ENCODE measurements at places on chromosomes 11 and 22.

GRCh38 chr11:96075532-96075959 is 151.6 kb upstream of the MTMR2 start:
- no peak for DNase-seq

GRCh38 chr22:44782363-44782963 is 30.1 kb downstream of the ARHGAP8 start:
- DNase-seq = no peak

DNA sequence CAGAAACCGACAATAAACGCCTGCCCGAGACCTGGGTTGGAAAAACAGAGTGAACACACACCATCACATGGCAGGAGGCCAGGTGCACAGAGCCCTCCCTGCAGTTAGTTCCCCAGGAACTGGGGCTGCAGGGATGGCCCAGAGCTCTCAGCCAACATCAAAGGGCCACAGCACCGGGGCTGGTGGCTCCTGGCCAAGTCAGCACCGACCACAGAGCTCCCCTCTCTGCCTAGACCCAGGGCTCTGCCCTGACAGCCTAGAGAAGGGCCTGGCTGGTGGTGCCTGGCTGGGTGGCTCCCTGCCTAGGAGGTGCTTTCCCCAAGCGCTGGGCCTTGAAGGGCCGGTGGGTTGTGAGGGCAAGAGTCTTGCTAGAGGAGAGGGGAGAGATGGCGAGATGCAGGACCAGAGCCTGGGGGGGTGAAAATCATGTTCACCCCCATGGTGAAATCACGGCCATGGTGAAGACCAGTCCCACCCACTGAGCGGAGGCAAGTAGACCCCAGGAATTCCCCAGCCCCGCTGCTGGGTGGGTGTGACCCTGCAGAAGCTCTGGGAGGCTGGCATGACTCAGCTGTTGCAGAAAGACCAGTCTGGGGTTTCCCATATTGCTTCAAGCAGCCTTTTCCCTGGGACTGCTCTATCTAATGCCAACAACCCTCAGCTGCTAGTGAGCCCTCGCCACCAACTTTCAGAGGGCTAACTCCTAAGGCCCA is 7.2 kb upstream of the BID start:
- DNase-seq = peak; percentile 32

DNA sequence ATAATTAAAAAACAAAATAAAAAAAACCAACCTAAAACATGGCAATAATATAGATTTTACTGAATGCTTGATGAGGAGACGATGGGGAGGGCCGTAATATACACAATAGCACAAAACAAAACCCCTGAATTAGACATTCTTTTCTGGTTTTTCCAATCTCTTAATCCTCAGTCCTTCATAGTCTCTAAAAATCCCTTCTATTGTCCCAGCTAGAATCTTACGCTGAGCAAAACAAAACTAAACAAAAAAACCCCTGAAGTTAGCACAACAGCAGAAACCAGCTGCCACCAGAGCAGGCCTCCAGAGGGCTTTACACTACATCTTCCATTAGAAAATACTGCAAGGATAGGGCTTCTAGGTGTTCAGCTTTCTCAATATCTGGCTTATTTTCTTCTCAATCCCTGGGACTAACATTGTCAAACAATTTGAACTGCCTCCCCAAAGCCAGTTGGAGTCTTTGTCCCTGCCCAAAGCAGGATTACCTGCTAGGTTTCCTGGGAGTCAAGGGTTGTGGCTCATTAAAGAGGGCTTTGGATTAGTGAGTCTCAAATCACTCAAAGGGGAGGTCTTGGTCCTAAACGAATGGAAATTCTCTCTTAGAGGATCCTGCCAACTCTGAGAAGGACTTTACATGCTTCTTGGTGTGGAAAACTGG is 2.1 kb upstream of the RNF26 start:
- DNase-seq = no peak

GRCh38 chr22:45318558-45319323 is 9.0 kb downstream of the FAM118A start:
- no peak for DNase-seq

- DNase-seq = no peak
Observed at GRCh38 chr11:131739243-131739882, 368.9 kb downstream of the NTM start.

DNA sequence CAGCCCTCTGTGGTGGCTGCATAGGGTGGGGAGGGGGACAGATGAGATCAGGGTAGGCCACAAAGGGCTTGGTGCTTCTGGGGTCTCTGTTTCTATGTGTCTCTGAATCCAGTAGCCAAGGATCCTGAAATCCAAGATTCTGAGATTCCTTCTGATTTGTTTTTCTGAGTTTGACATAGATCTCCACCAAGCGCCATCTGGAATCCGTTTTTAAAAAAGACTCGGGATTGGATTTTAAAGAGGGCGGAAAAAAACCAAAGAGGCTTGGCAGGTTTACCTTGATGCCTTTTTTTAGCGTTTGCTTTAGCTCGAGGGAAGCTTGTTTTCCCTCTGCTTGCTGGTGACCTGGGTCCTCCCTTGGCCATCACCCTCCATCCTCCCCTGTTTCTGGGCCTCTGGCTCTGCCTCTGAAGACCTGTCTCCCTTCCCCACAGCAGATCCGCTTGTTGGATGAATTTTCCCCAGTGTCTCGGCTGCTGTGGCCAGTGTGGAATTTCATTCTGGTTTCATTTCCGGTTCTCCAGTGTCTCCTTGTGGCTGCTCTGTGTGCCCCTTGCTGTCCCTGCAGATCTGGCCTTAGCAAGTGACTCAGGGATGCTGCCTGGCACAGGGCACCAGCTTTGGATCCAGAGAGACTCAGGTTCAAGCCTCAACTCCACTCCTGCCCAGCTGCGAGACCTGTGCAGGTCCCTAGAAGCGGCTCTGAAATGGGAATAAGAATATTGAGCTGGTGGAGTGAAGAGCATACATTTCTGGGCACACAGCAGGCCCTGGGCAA is 15.1 kb downstream of the SYNGR1 start:
- no peak for DNase-seq

- no peak for DNase-seq
Observed at GRCh38 chr11:45341372-45341771, 55.2 kb upstream of the SYT13 start.

DNA sequence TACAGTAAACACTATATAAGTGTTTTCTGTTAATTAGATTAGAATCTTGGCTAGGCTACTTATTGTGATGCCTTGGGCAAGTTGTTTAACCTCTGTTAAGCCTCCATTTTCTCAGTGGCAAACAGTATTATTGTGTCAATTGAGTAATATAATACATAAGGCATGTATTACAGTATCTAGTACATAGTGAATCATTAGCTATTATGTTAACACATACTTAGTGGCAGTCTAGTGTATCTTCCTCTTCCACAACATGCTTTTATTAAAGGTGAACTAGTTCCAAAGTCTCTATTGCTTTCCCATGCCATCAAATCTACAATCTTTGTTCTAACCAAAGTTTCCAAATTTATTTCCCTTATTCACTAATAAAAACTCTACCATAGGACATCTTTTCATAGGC is 200.9 kb downstream of the SOX6 start:
- DNase-seq = no peak

DNA sequence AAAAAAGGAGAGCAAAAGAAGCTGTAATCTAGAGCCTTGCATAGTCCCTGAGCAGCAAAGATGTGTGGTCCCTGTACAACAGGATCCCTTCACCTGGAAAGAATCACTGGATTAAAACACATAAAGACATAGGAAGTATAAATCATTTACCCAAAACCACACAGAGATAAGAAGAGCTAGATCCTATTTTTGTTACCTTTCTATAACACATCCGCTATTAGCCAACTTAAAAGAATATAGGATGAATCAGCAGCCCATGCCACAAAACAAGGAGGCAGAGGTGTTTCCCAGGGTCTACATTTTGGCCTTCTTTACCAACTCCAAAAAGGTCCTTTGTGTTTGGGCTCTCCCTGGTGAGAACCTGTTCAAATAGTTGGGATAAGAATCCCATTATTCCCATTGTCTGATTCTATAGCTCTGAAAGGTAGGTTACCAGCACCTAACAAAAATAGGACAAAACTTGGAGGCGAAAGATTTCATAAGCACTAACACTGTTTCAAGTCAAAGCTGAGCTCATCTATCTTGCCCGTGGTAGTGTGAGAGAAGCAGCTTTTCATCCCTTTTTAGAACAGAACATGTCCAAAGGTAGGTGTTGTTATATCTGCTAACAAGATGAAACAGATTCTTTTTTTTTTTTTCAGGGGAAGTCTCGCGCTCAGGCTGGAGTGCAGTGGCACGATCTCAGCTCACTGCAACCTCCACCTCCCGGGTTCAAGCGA is 26.8 kb downstream of the PAK1 start:
- DNase-seq = no peak

- DNase-seq = no peak
Observed at GRCh38 chr11:128288368-128288767, 299.0 kb downstream of the ETS1 start.

DNA sequence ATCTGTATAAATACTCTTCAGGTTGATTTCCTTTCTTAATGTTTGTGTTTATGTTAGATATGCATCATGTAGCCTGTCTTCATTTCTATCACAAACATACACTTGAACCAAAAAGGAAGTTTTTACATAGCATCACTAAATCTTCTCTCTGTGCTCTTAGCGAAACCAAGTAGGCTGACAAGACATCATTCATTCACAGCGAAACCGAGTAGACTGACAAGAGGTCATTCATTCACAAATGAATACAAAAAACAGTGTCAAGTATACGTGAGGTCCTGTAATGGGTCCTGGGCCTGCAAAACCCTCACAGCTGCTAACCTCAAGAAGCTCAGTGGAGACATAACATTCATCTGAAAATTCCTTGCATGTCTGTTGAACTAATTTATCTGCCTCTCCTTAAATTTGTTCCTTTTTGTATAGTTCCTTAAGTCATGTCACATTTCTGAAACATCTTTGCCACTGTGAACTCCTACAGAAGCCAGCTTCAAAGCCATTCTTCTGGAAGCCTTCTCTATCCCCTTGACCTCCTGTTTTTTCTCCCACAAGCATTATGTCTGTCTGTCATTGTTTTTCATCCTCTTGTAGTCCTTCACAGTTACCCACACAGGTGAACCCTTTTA is 9.8 kb upstream of the HBE1 start:
- DNase-seq = no peak

- no peak for DNase-seq
Observed at GRCh38 chr11:95296165-95296564, 65.2 kb upstream of the SESN3 start.

DNA sequence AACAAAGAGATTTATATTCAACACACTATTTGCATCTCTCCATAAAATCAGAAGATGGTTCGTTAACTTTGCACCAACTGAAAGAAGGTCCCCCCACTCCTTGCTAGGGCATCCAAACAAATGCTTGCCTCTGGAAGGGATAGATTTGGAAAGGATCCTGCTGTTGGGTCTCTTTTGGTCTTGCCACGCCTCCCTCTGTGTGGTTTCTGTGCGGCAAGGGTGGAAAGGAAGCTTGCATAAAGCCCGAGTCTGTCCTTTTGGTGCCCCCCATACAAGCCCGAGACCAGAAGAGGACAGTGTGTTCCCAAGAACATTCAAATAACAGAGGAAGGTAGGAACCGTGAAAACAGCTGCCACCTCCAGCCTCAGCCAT is 15.1 kb downstream of the SCGB1A1 start:
- no peak for DNase-seq

- no peak for DNase-seq
Observed at GRCh38 chr11:72719551-72719950, 32.7 kb downstream of the ARAP1 start.

GRCh38 chr11:11081288-11081687 is 223.4 kb upstream of the ZBED5 start:
- DNase-seq = no peak

- DNase-seq = no peak
Observed at GRCh38 chr11:75527938-75528735, 2.4 kb upstream of the GDPD5 start.

GRCh38 chr22:36765131-36765942 is 10.6 kb downstream of the IFT27 start:
- DNase-seq = no peak

DNA sequence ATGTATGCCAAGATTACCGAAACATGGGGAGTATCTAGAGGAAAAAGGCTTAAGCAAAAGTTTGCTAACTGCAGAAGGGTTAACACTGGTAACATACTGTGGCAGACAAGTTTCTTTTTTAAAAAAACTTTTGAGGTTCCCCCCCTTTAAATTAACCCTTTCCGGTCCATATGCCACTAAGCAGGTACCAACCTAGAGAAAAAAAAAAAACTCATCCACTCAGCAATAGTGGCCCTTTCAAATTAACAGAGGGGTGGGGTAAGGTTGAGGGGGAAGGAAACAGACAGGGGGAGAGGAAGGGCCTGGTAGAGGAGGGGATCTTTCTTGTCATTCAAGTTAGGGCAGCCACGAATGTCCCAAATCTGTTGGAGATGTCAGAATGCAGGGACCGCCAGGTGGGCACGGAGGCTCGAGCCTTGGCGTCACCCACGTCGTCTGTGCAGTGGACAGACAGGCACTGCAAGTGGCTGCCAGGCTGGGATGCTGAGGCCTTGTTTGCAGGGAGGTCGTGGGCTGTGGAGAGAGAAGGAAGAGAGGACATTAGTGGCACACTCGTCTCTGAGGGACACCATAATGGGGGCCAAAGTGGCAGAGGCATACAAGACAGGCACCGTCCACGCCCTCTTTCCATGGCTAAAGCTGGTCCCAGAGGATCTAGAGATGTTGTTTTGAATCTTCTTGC is 50.8 kb downstream of the MN1 start:
- no peak for DNase-seq

GRCh38 chr22:36682811-36683210 is 20.7 kb downstream of the CACNG2 start:
- no peak for DNase-seq

- no peak for DNase-seq
Observed at GRCh38 chr22:22022947-22023534, 40.5 kb upstream of the TOP3B start.

GRCh38 chr11:69054397-69055211 is 5.9 kb downstream of the TPCN2 start:
- no peak for DNase-seq

DNA sequence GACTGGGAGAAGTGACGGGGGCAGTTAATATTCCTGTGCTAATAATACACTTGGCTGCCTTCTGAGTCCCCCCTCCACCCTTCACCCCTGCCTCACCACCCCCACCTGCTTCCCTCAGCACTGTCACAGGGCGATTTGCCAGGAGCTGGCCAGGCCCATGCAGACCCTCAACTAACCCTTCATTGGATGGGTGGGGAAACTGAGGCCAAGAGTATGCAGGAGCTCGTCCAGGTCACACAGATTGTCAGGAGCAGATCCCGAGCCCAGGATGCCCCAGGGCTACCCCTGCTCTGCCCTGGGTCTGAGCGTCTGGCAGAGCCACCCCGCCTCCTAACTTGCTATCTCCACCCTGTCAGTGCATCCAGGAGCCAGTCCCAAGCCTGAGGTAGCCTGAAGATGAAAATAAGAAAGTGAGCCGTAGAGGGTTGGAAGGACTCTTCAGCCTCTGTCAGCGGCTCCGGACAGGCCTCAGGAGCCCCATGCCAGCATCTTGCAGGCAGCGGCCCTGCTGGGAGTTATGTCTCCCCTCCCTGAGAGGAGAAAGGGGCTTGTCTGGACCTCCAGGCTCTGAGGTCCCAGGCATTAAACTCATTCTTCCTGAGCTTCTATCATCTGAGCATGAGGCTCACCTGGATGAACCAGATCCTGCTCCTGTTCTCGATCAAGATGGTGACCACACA is 6.2 kb downstream of the TPBGL start:
- DNase-seq = no peak

- DNase-seq = no peak
Observed at GRCh38 chr11:67252831-67253239, 13.4 kb upstream of the GRK2 start.
